ENCODE measurements at places on chromosomes 4 and X.

GRCh38 chr4:26573389-26573794 is 10.5 kb upstream of the TBC1D19 start:
- no peak for DNase-seq

GRCh38 chrX:155026727-155027508 is at the start of gene FUNDC2:
Gene FUNDC2, plus strand, starts transcription at chrX:155026844. Its CDS starts 95 bp downstream, at chrX:155026939.
- peak; percentile 90 for DNase-seq

DNA sequence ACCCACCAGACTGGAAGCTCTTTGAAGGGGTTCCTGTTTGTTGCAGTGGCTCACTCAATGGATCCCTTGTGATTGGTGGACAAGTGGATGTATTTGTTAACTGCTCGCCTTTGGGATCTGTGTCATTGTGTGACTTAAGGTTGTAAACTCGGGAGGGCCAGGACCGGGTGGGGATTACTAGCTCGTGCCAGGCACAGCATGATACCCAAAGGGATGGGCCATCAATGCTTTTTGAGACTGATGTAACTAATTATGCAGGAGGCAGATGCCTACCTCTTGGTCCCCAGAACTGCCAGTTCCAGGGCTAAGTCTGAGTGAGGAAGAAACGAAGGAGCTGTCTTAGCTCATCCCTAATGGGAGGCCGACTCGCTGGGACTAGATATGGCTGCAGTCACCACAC is 27.7 kb downstream of the UTP14A start:
- DNase-seq: no peak

GRCh38 chrX:143894938-143895337 is 11.1 kb downstream of the UBE2NL start:
- DNase-seq: no peak

GRCh38 chrX:7996851-7997250 is 69.6 kb upstream of the PNPLA4 start:
- no peak for DNase-seq

GRCh38 chrX:65196758-65197360 is 220.6 kb upstream of the ZC4H2 start:
- DNase-seq: no peak

DNA sequence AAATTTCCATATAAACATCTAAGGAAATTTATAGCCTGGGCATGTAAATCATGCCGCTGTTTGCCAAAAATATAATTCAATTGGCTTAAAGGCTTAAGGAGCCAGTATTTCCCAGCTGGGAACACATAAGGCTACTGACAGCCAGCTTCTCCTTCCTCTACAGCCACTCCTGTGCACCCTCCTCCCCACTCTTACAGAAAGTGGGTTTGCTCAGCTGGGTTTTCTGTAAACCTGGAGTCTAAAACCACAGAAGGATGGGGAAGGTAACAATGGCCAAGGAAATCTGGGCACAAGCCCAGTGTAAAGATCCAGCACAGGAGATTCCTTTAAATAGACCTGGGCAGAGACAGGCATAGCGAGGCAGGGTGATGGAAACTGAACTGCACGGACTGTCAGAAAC is 18.5 kb downstream of the ACSL1 start:
- DNase-seq: no peak

DNA sequence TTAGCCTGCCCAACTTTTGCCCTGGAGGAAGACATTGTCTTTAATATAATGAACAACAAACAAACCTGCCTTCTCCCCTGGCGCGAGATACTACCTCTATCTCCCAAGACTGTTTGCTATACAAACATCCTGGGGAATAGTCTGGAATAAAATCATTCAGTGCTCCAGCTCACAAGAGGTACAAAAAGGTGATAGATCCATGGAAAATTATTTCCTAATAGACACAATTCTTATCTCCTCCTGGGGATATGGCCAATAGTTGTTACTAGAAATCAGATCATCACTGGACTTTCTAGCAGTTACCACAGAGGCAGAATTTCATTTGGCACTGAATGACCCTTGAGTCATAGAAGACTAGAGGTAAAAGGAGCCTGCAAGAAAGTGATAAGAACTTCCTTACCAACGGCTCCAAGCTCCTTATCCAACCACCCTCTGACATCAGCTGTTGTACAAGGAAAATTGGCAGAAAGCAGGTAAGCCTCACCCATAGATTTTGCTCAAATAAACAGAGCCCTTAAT is 38.1 kb downstream of the MID1 start:
- DNase-seq: no peak

GRCh38 chr4:101155368-101155767 is 192.0 kb downstream of the PPP3CA start:
- no peak for DNase-seq

DNA sequence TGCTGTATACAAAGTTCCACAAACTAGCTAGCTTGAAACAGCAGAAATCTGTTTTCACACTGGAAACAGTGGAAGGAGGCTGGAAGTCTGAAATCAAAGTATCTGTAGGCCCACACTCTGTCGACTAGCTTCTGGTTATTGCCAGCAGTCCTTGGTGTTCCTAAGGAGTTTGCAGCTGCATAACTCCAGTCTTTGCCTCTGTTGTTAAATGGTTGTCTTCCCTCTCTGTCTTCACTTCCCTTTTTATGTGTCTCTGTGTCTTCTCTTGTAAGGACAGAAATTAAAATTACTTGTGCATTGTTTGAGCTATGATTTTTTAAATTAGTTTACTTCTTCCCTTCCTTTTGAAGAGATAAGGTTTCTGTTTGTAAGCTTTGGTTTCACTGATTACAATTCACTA is 8.2 kb downstream of the MTHFD2L start:
- DNase-seq: no peak

DNA sequence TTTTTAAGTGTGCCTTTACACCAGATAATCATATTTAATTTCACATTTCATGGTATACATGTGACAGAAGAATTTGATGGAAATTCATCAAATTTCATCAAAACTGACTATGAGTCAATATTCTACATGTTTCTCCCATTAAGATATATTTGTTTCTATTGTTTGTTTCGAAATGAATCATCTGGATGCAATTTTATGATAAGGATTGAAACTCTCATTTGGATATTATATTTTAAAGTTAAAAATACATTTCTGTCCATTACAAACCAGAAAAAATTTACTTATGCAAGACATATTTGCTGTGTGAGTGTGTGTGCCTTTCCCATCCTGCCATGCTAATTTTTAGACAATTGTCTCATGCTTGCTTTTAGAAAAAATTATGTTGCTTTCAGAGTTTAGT is 52.2 kb downstream of the SULT1B1 start:
- DNase-seq: no peak

DNA sequence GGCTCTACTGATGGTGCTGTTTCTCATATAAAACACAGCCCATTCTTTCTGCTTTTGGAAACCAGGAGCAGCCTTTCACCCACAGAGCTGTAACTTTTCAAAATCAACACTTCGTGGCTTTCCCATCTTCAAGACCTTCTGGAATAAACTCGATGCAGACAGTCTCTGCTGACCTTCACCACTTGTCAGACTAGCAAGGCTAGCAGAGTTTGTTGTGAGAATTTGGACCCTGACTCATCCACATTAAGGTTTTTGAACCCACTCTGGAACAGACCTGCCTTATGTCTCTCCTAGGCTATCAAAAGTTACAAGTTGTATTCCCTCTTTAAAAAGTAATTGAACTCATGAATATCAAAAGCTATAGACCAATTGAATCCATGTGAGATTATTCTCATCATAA is 88.6 kb downstream of the MAML3 start:
- no peak for DNase-seq

DNA sequence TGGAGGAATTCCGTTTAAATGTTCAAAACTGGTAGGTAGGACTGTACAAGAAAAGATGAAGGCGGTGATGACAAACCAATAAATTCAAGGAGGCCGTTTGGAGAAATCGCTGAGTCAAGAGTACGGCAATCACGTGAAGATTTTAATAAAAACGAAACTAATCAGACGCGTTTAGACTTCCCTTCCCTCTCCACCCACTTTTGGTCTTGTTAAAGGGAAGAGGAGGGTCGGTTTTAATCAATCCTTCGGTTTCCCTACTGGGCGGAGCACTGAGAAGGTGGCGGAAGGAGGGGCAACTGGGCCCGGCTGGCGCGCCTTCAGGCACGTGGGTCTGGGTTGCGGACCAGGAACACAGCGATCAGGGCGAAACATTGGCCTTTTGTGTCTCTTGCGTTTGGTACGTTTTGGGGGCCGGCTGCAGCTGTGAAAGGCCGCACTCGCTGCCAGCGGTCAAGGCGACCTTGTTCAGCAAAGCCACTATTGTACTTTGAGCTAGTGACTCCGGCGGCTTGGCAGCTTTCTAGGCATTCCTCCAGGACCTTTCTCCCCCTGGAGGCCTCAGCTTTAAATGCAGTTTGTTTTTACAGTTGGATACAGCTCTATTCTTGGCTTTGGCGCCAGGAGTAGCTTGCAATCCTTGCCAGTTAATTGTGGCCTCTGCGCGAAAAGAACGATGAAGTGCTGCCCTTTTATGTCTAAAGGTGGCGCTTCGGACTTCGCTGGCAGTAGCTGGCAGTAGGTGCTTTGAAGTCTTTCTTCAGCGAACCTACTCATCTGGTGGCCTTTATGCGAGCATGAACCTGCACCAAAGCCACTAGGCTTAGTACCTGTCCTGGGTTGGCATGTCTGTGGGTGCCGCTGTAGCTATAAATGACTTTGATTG is 16.8 kb upstream of the LAMP2 start:
- DNase-seq: peak; percentile 77

- DNase-seq: no peak
Observed at GRCh38 chrX:2230457-2230856, 270.3 kb downstream of the DHRSX start.

GRCh38 chrX:103254921-103255493 is at the start of gene TCEAL8:
Gene TCEAL8, minus strand, starts transcription at chrX:103255155. Its CDS starts 1,176 bp downstream, at chrX:103253979.
- DNase-seq: peak; percentile 57

Measured in COR-L47 (cell line).